ENCODE measurements at places on chromosomes 16 and 17.

DNA sequence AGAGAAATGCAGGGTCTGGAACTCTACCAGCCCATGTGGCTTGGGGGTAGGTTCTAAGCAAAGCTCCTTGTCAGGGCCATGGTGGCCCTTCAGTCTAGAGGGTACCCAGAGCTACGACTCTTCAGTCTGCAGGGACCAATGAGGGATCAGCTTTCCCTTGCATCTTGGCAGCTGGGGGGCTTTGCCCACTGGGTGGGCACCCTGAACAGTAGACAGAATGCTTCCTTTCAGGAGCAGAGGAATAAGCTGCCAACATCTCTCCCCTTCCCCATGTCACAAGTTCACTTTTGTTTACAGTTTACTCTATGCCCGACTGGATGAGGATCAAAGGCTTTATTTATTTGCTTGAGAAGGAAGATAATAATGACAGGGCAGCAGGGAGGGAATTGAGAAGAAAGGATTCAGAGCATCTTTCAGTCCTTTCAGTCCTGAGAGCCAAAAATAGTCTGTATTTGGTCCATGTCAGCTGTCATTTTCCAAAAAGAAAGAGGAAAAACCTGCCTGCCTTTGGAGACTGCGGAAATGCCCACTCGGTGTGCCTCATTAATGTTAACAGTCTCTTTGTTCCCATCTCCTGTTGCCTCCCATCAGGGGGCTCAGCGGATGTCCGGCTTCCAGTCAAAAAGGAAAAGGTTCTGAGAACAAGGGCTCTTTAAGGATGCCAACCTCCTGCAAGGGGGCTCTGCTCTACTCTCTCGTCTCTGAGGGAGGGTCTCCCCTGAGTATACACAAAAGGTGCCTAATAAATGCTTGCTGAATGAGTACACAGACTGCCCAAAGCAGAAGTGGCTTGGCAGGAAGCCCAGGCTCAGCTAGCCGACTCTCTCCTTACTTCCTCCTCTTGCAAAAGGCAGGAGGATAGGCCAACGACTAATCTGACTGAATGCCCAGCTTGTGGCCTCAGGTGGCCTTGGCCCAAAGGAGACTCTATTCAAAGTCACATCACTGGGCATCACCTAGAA is 17.1 kb downstream of the TRAF4 start:
- no peak for DNase-seq

DNA sequence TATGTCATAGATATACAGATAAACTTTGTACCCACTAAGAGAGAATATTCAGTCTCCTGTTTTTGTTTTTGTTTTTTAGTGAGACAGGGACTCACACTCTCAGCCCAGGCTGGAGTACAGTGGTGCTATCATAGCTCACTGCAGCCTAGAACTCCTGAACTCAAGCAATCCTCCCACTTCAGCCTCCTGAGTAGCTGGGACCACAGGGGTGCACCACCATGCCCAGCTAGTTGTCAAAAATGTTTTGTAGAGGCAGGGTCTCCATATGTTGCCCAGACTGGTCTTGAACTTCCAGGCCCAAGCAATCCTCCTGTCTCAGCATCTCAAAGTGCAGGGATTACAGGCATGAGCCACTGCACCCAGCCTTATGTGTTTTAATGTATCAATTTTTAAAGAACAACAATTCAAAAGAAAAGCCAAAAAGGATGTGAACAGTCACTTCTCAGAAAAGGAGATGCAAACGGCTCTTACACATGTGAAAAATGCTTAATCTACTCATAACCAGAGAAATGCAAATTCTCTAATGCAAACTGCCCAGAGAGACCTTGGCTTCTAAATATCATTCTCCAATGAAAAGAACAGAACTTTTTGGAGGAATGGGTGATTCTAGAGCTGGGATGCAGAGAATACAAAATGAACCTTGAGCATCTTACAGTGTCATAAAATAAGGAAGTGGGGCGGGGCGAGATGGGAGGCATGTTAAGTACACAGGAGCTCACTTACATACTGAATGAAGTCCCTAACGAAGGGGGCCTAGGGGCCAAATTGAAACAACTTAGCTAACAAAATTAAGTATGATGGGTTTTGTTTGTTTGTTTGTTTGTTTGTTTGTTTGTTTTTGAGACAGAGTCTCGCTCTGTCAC is 7.3 kb upstream of the CMTM3 start:
- no peak for DNase-seq

DNA sequence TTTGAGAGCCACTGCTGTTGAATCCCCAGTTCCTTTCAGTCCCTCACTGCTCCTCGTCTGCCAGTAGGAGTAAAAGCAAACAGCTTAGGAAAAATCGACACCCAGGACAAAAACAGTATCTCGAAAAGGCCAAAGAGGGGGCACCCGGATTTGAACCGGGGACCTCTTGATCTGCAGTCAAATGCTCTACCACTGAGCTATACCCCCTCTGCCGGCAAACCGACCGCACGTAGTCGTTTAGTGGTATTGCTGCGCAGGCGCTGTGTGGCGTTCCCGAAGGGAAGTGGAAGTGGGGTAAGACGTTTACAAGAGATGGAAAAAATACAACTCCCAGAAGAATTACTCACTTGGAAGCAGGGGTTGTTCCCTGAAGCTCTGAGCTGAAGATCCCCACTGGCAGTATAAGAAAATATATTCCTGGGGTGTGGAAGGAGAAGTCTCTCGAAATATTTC is 2.2 kb upstream of the PLXDC1 start:
- DNase-seq = peak; percentile 90

DNA sequence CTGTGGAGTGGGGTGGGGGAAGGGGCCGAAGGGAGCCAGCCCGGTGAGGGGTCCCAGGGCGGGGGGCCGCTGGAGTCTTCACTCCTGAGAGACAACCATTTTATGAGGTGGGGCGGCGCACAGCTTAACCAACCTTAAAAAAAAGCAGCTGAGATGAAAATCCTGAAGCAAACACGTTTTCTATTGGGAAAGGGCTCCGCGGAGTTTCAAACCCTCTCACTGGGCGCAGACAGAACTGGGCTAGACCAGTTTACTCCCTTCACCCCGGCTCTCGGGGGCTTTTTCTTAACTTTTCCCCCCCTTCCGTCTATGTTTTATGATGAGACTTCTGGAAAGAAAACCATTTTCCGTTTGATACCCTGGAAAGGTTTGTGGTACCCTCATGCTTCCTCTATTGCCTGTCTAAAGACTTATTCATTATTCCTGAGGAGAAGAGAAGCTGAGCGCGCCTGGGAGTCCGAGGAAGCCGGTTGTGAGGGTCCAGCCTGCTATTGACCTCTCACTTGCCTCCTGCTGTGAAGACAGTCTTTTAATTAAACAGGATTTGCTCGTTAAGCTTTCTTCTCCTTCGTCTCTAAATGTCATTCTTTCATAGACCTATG is 482 bp upstream of the SSH2 start:
- peak; percentile 54 for DNase-seq

GRCh38 chr17:72407336-72407909 is 286.6 kb downstream of the SOX9 start:
- DNase-seq = peak; percentile 78

- DNase-seq = peak; percentile 16
These were observed 15.3 kb downstream of the TBX2 start for GRCh38 chr17:61414936-61415251.

DNA sequence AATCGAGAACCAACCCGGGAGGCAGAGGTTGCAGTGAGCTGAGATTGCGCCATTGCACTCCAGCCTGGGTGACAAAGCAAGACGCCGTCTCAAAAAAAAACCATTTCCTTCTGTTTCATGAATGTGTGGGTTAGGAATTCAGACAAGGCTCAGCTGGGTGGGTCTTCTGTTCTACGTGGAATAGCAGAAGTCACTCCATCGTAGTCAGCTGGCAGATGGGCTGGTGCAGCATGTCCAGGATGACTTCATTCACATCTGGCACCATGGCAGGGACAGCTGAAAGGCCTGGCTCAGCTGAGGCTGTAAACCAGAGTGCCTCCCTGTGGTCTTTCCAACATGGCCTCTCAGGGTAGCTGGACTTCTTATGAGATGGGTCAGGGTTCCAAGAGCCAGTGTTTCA is 89.0 kb downstream of the C17orf67 start:
- no peak for DNase-seq

DNA sequence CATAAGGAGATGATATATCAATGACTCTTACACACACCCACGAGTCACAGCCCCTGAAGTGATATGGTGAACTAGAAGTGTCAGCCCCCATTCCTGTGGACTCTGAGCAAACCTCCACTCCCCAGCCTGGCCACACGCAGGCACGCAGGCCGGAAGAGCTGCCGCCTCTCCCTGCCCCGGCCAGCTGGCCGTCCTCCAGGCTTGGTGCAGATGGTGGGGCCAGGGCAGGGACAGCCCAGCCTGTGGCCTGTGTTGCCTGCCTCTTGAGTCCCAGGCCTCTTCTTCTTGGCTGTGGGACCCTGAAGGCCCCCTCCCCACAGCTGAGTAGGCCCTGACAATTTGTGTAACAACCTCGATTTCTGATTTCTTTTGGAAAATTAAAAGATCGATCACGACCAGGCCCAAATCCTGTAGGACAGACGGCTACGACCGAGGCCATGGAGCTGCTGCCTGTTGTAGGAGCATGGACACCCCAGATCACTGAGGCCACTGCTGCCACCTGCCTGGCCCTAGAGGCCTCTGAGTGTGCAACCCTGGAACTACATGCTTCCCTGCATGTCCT is 10.0 kb upstream of the MPRIP start:
- peak; percentile 61 for DNase-seq

GRCh38 chr17:54882950-54883349 is 17.7 kb upstream of the TOM1L1 start:
- DNase-seq = no peak

DNA sequence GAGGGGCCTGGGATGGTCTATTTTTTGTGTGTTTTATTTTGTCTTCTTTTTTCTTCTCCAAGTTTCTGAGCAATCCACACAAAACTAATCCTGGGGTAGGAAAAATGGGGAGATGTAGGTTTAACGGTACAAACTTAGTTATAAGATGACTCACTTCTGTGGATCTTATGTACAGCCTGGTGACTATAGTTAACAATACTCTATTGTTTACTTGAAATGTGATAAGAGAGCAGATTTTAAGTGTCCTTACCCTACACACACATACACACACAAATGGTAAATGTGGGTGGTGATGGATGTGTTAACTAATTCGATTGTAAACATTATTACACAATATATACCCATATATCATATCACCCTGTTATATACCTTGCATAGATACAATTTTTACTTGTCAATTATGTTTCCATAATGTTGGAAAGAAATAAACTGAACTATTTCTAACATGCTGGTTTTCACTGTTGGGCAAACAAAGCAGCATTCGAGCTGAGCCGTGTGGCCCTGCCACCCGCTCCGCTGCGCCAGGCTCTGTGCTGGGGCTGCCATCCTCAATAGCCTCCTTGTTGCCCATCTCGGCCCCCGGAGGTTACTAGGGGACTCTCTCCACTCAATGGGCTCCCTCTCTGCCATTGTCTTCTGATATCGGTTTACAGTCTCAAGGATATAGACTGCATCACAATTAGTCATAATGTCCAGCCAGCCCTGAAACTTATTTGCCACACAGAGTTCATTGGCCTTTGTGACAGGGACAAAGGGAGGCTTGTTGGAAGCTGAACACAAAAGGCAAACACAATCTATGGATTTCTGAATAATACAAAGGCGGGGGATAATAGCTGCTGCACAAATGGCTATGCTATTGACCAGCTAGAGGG is 380.3 kb upstream of the MAF start:
- no peak for DNase-seq

DNA sequence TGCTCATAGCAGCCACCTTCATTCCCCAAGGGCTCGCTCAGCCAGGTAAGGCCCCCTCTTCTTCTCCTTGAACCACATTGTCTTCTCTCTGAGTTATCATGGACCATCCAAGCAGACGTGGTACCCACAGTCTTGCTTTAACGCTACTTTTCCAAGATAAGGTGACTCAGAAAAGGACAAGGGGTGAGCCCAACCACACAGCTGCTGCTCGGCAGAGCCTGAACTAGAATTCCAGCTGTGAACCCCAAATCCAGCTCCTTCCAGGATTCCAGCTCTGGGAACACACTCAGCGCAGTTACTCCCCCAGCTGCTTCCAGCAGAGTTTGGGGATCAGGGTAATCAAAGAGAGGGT is 272 bp downstream of the CCL2 start:
- DNase-seq = no peak

- no peak for DNase-seq
These were observed 36.3 kb downstream of the PLCG2 start for GRCh38 chr16:81815429-81815766.

GRCh38 chr16:212999-213398 is 16.2 kb downstream of the LUC7L start:
- no peak for DNase-seq

DNA sequence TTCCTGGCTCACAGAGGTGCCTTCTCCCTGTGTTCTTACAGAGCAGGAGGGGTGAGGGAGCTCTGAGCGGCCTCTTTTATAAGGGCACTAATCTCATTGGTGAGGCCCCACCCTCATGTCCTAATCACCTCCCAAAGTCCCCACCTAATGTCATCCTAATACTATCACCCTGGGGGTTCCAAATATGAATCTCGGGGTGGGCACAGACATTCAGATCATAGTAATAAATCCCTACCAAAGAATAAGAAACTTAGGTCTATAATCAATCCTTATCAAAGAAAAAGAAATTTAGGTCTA is 32.3 kb upstream of the METRNL start:
- no peak for DNase-seq

DNA sequence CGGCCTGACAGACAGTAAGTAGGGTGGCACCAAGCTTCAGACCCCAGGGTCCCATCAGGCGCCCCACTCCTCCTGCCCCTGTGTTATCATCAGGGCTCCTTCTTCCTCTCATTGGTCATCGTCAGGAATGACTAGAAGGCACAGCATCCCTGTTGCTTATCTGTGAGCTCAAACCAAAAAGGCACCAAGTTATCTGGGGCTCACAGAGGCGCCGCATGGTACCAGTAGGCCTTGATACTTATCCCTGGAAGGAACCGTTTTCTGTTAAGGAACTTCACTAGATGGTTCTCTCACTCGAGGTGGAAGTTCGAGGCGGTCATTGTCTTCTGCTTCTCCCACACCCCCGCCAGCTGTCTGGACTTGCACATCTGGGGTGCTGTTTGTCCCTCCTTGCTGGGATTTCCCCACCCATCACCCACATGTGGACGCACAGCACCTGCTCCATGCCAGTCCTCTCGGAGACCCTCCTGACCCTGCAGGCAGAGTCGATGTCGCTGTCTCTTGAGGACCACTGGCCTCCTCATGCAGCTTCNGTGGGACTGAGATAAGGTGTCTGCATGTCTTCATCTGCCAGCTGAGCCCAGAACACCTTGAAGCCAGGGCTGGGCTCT is 52.1 kb downstream of the METRNL start:
- no peak for DNase-seq

- DNase-seq = no peak
These were observed 45.8 kb downstream of the PITPNC1 start for GRCh38 chr17:67422897-67423296.
